AG20443 (cell line): ENCODE measurements at places on chromosomes 13 and 19.

- DNase-seq, result no peak
Measured at GRCh38 chr19:43469160-43469480, 3.7 kb upstream of the LYPD3 start.

GRCh38 chr19:384799-385169, 24.2 kb downstream of the C2CD4C start:
- DNase-seq, result no peak

GRCh38 chr19:18966307-18966706, 25.3 kb upstream of the HOMER3 start:
- no peak for DNase-seq

DNA sequence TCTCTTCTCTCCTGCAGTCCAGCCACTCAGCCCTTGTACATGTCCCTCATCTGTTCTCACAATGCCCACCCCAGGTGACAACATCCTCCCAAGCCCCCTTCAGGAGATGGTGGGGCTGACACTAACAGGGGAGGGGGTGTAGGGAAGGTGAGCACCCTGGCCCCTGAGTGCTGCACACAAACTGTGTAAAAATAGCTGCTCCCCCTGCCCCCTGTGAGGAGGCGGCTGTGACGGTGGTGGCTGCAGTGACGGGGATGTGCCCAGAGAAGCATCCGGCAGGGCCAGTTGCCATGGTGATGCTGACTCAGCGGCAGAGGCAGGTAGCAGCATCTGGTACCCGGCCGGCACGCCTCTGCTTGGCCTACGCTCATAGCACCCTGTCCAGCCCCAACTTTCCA, 13.0 kb upstream of the JUND start:
- DNase-seq, result no peak

- no peak for DNase-seq
Measured at GRCh38 chr19:56601375-56601774, 6.3 kb downstream of the ZNF71 start.

DNA sequence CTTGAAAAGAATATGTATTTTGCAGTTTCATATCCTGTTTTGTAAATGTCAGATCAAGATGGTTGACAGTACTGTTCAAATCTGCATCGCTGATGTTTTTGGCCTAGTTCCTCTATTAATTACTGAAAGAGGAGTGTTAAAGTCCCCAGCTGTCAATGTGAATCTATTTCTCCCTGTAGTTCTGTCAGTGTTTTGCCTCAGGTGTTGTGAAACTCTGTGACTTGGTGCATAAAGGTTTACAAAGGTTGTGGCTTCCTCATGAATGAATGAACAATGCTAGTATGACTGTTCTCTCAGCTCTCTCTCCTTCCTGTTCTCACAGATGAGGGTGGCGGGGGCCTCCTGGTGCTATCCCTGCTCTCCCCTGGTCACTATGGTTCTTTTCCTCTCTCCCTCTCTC, 142.4 kb downstream of the MYCBP2 start:
- DNase-seq, result no peak

- peak; percentile 91 for DNase-seq
Measured at GRCh38 chr19:2982983-2983350, 5.6 kb downstream of the TLE6 start.

DNA sequence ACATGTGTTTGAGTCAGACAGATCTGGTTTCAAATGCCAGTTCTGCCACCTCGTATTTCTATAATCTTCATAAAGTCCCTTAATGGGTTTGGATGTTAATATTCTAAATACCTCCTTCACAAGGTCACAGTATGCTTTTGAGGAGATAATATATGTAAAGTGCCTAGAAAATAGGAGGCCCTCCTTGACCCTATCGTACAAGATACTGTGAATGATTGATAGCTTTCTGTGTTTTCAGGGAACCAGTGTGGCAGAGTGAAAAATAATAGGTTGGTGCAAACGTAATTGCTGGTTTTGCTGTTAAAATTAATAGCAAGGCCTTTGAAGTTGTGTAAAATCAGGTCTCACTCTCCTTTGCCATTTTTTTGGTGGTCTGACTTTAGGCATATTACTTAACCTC, 77.5 kb upstream of the SCEL start:
- DNase-seq, result no peak

DNA sequence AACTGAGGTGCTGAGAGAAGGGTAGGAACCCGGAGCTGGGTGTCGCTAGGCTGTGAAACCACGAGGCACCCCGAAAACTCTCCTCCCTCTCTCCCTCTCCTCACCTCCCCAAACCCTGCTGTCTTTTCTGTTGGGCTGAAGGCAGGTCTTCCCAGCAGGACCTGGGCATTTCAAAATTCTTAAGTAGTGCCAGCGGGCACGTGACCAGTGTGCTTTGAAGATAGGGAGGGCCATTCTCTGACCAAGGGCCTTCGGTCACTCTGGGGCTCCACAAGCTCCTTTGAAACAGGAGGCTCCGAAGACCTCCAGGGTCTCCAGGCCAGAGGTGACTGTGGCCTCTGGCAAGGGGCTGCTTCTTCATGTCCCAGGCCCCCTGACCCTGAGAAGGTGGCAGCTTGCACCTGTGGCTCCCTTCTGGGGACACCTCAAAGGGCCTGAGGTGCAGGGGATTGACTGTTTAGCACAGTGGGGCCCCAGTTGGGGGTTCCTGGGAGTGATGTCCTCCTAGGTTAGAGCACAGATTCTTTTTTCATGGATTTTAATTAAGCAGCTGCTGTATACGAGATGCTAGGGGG, 48.3 kb downstream of the DNM2 start:
- no peak for DNase-seq
